B cell (primary cell): ENCODE measurements at places on chromosomes 7 and 10.

- DNase-seq = no peak
Measured at GRCh38 chr10:127849921-127850320, 42.8 kb downstream of the CLRN3 start.

- no peak for DNase-seq
Measured at GRCh38 chr10:62384057-62384446, 9.9 kb downstream of the ZNF365 start.

- no peak for DNase-seq
Measured at GRCh38 chr7:30646154-30646553, 36.1 kb downstream of the CRHR2 start.

- DNase-seq = no peak
Measured at GRCh38 chr10:97464226-97464625, 18.3 kb downstream of the ZDHHC16 start.

DNA sequence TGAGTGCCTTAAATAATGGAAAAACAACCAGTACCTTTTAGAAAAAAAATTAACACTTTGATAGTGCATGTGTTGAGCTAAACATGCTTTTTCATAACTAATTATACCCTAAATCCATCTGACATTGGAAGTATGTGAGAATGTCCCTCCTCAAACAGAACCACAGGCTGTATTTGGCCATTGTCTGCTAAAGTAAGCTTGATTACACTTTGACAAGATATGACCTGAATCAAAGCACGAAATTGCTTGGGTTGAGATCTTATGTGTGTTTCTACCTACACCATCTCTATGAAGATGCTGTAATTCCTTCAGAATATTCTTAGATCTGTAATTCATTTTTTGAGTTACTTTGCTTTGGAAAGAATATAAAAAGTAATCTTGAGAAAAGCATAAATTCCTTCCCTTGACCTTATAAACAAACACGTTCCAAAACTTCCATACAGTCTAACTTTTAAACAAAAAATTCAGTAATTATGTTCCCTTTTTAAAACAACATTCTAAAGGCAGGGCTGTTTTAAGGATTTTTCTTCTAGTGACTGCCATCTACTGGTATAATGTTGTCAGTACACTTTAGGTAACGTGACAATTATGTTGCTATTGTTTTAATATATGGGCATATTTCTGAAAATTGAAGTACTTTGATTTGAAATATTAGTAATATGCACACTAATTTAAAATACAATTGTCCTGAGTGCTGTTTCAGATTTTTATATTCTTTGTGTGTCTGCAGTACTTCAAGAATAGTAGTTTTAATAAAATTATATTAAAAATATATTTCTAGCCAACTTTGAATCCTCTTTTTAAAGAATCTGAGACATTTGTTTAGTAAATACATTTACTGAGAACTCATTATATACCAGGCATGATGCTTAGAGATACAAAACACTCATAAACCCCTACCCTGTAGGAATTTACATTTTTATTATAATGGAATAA is 20.9 kb downstream of the CD36 start:
- DNase-seq = peak; percentile 28
